ENCODE measurements at places on chromosomes 3 and 15. TPM values are rescaled to one million over a fixed set of nuclear protein-coding genes. Genes with fewer than 3 reads are reported as not detected.

Gene CHRM5
- total RNA-seq: 0.06 TPM

Gene CAMKV
- total RNA-seq: 0.32 TPM

Gene GHSR
- not detected for total RNA-seq

Gene PCNP
- total RNA-seq: 106 TPM

Data from A549 treated with GW870086 at 1 μM for 4 hours (cell line).